ENCODE measurements at places on chromosomes 1 and 21. TPM values are rescaled to one million over a fixed set of nuclear protein-coding genes. Genes with fewer than 3 reads are reported as not detected.

The HHAT gene
- 4.4 TPM for total RNA-seq

DNA sequence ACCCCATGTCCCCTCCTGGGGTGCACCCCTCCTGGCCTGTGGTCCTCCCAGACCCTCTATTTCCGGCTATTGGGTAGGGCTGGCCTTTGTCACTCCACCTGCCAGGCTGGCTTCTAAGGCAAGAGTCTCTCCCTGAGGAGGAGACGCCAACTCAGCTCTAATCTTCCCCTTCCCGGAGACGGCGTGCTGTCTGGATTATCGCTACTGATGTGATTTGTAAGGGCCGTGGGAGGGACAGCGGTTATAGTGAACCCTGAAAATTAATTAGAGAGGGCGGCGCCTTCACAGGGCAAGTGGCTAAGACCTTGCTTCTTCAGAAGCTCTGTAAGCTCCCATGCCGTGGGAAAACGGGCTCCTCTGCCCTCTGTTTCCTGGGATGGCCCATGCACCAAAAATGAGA lies 207.0 kb upstream of the VAMP3 start:
- H3K4me3 ChIP-seq = no peak overlapping the region
- peak; percentile 6 for DNase-seq
- no peaks in the 10 kb centered on the region for H3K36me3 ChIP-seq
- no peaks in the 10 kb centered on the region for H3K4me1 ChIP-seq
- no peaks in the 10 kb centered on the region for H3K27me3 ChIP-seq

- DNase-seq = peak; percentile 53
- no peaks in the 10 kb centered on the region for H3K36me3 ChIP-seq
- peak overlapping the region; percentile 31 for H3K27ac ChIP-seq
- H3K4me3 ChIP-seq = no peak overlapping the region
These were observed 2.2 kb downstream of the ACAP3 start for GRCh38 chr1:1305300-1306069.

- H3K4me3 ChIP-seq = no peak overlapping the region
- H3K27me3 ChIP-seq = no peaks in the 10 kb centered on the region
- no peak overlapping the region for H3K27ac ChIP-seq
- H3K36me3 ChIP-seq = no peaks in the 10 kb centered on the region
- H3K4me1 ChIP-seq = no peaks in the 10 kb centered on the region
These were observed 777.9 kb downstream of the MRPL39 start for GRCh38 chr21:24829397-24829796.

The OR10J1 gene
- not detected for total RNA-seq

The ACOT11 gene
- total RNA-seq = 3.9 TPM

- no peaks in the 10 kb centered on the region for H3K4me1 ChIP-seq
- no peaks in the 10 kb centered on the region for H3K36me3 ChIP-seq
- H3K27me3 ChIP-seq = no peaks in the 10 kb centered on the region
- DNase-seq = no peak
These were observed 53.6 kb downstream of the RPS6KC1 start for GRCh38 chr1:213104604-213105003.

The KRTAP19-3 gene
- total RNA-seq = not detected

DNA sequence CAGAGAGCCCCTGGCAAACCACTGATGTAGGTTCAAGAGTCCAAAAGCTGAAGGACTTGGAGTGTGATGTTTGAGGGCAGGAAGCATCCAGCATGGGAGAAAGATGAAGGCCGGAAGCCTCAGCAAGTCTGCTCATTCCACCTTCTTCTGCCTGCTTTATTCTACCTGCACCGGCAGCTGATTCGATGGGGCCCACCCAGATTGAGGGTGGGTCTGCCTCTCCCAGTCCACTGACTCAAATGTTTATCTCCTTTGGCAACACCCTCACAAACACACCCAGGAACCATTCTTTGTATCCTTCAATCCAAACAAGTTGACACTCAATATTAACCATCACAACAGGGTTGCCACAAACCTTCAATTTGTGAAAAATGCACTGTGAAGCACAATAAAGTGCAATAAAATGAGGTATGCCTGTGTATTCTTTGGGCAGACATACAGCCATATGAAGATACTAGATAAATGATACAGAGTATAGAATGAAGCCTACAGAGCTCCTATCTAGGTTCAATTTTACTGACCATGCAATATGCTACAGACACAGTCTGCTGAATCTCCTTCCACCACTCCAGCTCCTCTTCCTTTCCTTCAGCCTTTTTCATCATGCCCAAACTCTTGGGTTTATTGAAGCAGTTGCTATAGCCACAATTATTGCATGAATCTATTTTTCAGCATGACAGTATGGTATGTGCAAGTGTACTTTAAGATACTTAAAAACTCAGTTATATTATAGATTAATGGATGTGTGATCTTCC lies 24.0 kb upstream of the CDC42BPA start:
- H3K4me1 ChIP-seq = no peaks in the 10 kb centered on the region
- H3K36me3 ChIP-seq = no peaks in the 10 kb centered on the region
- DNase-seq = no peak
- H3K27ac ChIP-seq = no peak overlapping the region
- no peak overlapping the region for H3K4me3 ChIP-seq

GRCh38 chr1:39698568-39698967 lies 7.3 kb upstream of the HPCAL4 start:
- no peak overlapping the region for H3K4me3 ChIP-seq
- no peak for DNase-seq
- no peak overlapping the region for H3K27ac ChIP-seq
- H3K4me1 ChIP-seq = peaks cover 33% of the 10 kb centered on the region
- no peaks in the 10 kb centered on the region for H3K36me3 ChIP-seq
- no peaks in the 10 kb centered on the region for H3K27me3 ChIP-seq

GRCh38 chr1:185853739-185854138 lies 119.5 kb downstream of the HMCN1 start:
- H3K4me1 ChIP-seq = no peaks in the 10 kb centered on the region
- H3K4me3 ChIP-seq = no peak overlapping the region
- H3K36me3 ChIP-seq = no peaks in the 10 kb centered on the region
- H3K27me3 ChIP-seq = no peaks in the 10 kb centered on the region

The NTNG1 gene
- 0.26 TPM for total RNA-seq

The AKNAD1 gene
- not detected for total RNA-seq

GRCh38 chr1:205210756-205211168 lies 740 bp downstream of the DSTYK start:
- H3K27ac ChIP-seq = peak overlapping the region; percentile 94
- H3K27me3 ChIP-seq = no peaks in the 10 kb centered on the region
- no peak for DNase-seq
- H3K4me3 ChIP-seq = peak overlapping the region; percentile 95

The CAMTA1 gene
- 36.3 TPM for total RNA-seq

DNA sequence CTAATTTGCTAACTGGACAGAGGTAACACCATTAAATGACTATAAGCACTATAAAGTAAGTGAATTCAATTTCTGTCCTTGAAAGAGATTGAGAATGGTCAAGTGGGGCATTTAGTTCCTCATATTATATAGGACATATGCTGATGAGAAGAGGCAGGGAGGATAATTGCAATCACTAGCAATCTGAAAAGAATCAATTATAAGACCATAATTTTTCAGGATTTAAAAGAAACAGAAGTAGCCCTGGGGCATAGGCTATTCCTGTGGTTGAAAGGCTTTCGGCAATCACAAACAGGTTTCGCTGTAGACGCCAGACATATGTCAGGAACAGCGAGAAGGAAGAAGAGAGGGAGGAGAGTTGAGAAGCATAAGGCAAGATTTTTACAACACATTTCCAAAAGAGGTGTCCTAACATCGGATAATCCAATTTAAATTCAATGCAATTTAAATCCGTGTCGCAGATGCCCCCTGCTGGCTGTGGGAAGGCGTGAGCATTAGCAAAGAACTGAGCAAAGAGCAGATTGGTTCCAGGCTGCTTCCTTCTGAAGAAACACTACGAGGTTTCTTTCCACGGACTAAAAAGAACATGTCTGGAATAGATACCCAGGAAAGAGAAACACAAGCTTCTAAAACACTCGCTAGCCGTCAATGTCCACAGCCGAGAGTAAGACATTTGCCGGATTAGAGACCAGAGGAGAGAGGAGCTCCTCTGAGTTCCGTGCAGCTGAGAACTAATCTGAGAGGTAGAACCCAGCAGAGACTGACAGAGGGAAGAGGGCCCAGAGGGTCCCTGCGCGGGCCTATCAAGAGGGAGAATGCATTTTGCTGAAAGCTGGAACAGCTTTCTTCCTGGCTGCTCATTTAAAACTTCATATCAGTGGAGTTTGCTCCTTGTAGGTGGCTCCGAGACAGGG lies 27.9 kb downstream of the RGS5 start:
- H3K27me3 ChIP-seq = no peaks in the 10 kb centered on the region
- H3K27ac ChIP-seq = no peak overlapping the region
- no peak overlapping the region for H3K4me3 ChIP-seq
- H3K4me1 ChIP-seq = peaks cover 3% of the 10 kb centered on the region

GRCh38 chr1:218695525-218695924 lies 350.4 kb downstream of the TGFB2 start:
- no peaks in the 10 kb centered on the region for H3K27me3 ChIP-seq
- no peak overlapping the region for H3K27ac ChIP-seq
- DNase-seq = no peak
- H3K36me3 ChIP-seq = no peaks in the 10 kb centered on the region

The ADGRB2 gene
- 0.26 TPM for total RNA-seq

The SMIM1 gene
- total RNA-seq = 5.2 TPM

The CLCA1 gene
- not detected for total RNA-seq

GRCh38 chr21:30981403-30981802 lies 56.9 kb downstream of the KRTAP19-8 start:
- H3K4me3 ChIP-seq = no peak overlapping the region
- DNase-seq = no peak
- no peak overlapping the region for H3K27ac ChIP-seq
- no peaks in the 10 kb centered on the region for H3K36me3 ChIP-seq
- no peaks in the 10 kb centered on the region for H3K4me1 ChIP-seq

The FTCD gene
- total RNA-seq = not detected

GRCh38 chr1:93051961-93052360 lies 27.1 kb upstream of the MTF2 start:
- H3K4me1 ChIP-seq = no peaks in the 10 kb centered on the region
- H3K4me3 ChIP-seq = no peak overlapping the region
- H3K36me3 ChIP-seq = no peaks in the 10 kb centered on the region
- DNase-seq = no peak
- H3K27me3 ChIP-seq = no peaks in the 10 kb centered on the region

- DNase-seq = no peak
- no peaks in the 10 kb centered on the region for H3K27me3 ChIP-seq
- H3K4me1 ChIP-seq = no peaks in the 10 kb centered on the region
- no peak overlapping the region for H3K4me3 ChIP-seq
- H3K27ac ChIP-seq = no peak overlapping the region
- no peaks in the 10 kb centered on the region for H3K36me3 ChIP-seq
These were observed 67.7 kb upstream of the AJAP1 start for GRCh38 chr1:4586611-4587160.

Data from body of pancreas (tissue), 4 donors.